ENCODE measurements at places on chromosomes 12 and 14. TPM values are rescaled to one million over a fixed set of nuclear protein-coding genes. Genes with fewer than 3 reads are reported as not detected.

FERMT2 gene
- 50.3 TPM for total RNA-seq

PLEKHD1 gene
- total RNA-seq = 0.10 TPM

GRCh38 chr12:41527534-41528116, 339.5 kb downstream of the PDZRN4 start:
- no peaks in the 10 kb centered on the region for H3K27me3 ChIP-seq
- no peak overlapping the region for H3K4me3 ChIP-seq
- no peaks in the 10 kb centered on the region for H3K4me1 ChIP-seq
- H3K27ac ChIP-seq = no peak overlapping the region

SLC4A8 gene
- not detected for total RNA-seq

SSPN gene
- total RNA-seq = 65.7 TPM

DNA sequence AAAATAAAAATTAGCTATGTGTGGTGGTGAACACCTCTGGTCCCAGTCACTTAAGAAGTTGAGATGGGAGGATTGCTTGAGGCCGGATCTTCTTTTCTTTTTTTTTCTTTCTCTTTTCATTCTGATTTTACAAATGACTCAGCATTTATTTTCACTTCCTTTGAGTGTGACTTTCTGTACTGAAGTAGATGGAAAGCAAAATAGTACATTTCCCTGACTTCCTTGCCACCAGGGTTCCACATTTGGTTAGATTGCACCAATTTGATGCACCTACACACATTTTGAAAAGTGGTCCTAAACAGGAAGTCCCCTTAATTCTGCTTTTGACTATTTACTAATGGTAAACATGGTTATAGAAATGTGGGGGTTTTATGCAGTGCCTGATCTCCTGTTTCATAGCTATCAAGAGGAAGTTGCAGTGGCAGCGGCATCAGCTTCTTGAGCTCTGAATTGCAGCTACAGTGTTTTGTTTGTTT, 13.0 kb upstream of the LEMD3 start:
- no peaks in the 10 kb centered on the region for H3K36me3 ChIP-seq
- H3K4me1 ChIP-seq = no peaks in the 10 kb centered on the region
- no peak overlapping the region for H3K4me3 ChIP-seq
- DNase-seq = no peak
- no peak overlapping the region for H3K27ac ChIP-seq

TMEM119 gene
- not detected for total RNA-seq

TAS2R13 gene
- 3.8 TPM for total RNA-seq

DNA sequence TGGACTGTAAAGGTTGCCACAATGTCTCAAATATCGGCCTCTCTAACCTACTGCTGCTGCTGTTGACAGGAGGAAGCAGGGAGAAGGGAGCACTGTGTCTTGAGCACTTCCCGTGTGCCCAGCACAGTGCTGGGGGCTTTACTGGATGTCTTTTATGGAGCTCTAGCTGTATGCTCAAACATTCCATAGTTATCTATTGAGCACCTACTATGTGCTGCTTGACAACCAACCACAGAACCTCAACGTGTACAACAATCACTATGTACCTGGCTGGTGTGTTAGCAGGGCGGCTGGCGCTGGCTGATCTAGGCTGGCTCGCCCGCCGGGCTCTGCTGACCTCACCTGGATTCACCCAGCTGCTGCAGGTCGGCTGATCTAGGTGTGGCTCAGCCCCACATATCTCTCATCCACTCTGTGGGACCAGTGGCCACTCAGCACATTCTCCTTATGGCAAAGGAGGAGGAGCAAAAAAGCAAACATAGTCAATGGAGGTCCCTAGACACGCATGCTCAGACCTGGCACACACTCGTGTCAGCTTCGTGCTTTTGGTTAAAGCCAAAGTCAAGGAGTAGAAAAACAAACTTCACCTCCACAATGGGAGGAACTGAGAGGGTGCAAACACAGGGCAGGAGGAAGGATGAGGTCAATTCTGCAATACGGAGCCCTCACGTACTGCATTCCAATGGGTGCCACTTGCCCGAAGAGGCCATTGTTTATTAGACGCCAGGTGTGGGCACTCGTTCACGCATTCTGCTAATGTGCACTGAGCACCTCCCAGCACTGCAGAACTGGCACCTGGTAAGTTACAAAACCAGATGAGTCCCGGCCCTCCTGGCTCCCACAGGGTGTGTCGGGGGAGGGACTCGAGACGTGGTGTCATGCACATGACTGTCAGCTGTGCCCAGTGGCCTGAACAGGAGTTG, 147.2 kb downstream of the SCARB1 start:
- no peaks in the 10 kb centered on the region for H3K36me3 ChIP-seq
- no peak overlapping the region for H3K4me3 ChIP-seq
- H3K27me3 ChIP-seq = no peaks in the 10 kb centered on the region
- peaks cover 18% of the 10 kb centered on the region for H3K4me1 ChIP-seq
- no peak for DNase-seq

GRCh38 chr14:77128414-77128891, 13.1 kb downstream of the ZDHHC22 start:
- H3K36me3 ChIP-seq = no peaks in the 10 kb centered on the region
- DNase-seq = no peak
- no peak overlapping the region for H3K27ac ChIP-seq

DNA sequence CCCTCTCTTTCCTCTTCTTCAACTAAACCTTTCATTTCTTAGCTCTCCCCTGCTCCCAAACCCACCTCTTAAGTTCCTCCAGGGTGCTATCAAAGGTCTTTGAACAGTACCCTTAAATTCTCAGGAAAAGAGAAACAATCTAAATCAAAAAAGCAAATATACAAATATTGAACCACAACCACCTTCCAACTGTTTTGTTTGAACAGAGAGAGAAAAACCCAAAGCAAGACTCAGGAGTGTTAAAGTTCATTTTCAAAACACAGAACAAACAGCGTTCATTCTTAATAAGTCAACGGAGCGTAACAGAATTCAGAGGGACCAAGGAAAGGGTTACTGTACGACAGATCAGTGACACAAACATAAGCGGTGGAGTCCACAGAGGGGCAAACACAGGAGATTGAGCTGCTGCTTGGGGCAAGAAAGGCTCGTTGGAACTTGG, 73.3 kb downstream of the NDUFA12 start:
- no peaks in the 10 kb centered on the region for H3K36me3 ChIP-seq
- no peak overlapping the region for H3K4me3 ChIP-seq
- H3K27ac ChIP-seq = no peak overlapping the region
- DNase-seq = no peak
- no peaks in the 10 kb centered on the region for H3K27me3 ChIP-seq
- no peaks in the 10 kb centered on the region for H3K4me1 ChIP-seq

DNA sequence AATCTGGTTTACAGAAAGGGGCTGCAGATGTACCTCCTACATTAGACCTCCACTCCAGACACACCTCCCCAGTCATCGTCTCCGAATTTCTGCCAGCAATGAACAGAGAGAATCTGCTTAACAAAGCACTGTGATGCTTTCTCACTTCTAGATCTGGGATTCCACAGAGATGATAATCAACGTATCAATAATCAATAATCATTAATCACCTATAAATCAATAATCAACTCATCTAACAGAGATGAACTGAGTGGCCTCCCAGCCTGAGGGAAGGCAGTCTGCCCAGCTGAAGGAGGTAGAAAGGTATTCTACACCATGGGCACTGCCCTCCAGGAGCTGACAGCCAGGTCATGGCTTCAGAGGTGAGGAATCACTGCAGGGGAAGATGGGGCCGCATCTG, 183.2 kb downstream of the TMEM132D start:
- no peak overlapping the region for H3K4me3 ChIP-seq
- no peak for DNase-seq
- no peaks in the 10 kb centered on the region for H3K36me3 ChIP-seq
- H3K4me1 ChIP-seq = no peaks in the 10 kb centered on the region
- H3K27me3 ChIP-seq = no peaks in the 10 kb centered on the region
- no peak overlapping the region for H3K27ac ChIP-seq

KCNJ8 gene
- 11.1 TPM for total RNA-seq

GRCh38 chr12:67469666-67470065, 178.9 kb upstream of the DYRK2 start:
- no peak for DNase-seq
- H3K4me3 ChIP-seq = no peak overlapping the region
- no peak overlapping the region for H3K27ac ChIP-seq
- no peaks in the 10 kb centered on the region for H3K36me3 ChIP-seq
- peaks cover 18% of the 10 kb centered on the region for H3K4me1 ChIP-seq
- no peaks in the 10 kb centered on the region for H3K27me3 ChIP-seq

- H3K4me1 ChIP-seq = peaks cover 4% of the 10 kb centered on the region
- no peak overlapping the region for H3K27ac ChIP-seq
- H3K4me3 ChIP-seq = no peak overlapping the region
- no peaks in the 10 kb centered on the region for H3K36me3 ChIP-seq
- DNase-seq = no peak
- H3K27me3 ChIP-seq = no peaks in the 10 kb centered on the region
Measured at GRCh38 chr14:102203382-102203781, 63.7 kb downstream of the WDR20 start.

DNA sequence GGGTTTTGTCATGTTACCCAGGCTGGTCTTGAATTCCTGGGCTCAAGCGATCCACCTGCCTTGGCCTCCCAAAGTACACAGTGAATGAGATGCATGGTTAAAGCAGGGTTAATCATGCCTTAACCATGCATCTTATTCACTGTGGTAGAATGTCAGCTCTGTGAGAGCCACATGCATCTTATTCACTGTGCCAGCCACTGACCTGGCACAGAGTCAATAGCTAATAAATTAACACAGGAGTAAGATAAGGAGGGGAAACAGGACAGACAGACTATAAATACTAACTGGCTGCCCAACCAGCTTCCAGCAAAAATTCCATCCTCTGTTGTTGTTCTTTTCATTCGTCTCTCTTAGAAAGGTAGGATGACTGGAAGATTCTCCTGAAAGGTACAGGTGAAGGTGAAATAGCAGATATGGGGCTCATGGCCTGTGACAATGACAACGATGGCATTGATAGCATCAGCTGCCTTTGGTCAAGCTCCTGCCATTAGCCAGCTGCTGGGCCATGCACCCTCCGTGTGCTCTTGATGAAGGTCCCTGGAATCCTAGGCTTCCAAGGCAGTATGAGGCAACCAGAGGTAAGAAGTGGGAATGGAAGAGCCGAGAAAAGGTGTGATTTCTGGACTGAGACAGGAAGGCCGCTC, 76.6 kb downstream of the ZNF664 start:
- no peak overlapping the region for H3K4me3 ChIP-seq
- no peaks in the 10 kb centered on the region for H3K27me3 ChIP-seq
- DNase-seq = no peak
- no peaks in the 10 kb centered on the region for H3K36me3 ChIP-seq
- no peak overlapping the region for H3K27ac ChIP-seq

GRCh38 chr14:38174711-38175110, 33.0 kb upstream of the SSTR1 start:
- H3K4me1 ChIP-seq = no peaks in the 10 kb centered on the region
- no peaks in the 10 kb centered on the region for H3K27me3 ChIP-seq
- DNase-seq = no peak
- H3K27ac ChIP-seq = no peak overlapping the region
- H3K4me3 ChIP-seq = no peak overlapping the region

DNA sequence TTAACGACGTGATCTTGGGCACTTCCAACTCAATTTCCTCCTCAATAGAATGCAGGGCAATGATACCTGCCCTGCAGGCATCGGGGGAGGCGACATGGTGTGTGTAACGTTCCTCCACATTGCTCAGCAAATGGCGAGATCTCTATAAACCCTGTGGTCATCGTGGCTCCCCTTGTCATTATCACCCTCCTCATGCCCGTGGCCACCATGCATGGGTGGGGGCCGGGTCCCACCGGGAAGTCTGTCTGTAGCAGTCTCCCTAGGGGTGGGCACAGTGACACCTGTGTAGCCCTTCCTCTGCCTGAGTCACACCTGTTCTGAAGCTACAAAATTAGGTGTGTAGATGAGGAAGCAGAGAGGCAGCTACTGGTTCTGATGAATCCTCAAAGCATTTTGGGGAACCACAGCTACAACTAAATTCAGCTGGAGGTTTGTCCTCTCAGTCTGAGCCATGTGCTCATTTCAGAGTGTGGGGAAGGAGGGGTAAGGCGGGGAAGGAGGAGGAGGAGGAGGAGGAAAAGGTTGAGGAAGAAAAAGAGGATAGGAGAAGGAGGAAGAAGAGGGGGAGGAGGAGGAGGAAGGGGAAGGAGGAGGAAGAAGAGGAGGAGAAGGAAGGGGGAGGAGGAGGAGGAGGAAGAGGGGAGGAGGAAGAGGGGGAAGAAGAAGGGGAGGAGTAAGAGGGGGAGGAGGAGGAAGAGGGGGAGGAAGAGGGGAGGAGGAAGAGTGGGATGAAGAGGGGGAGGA, 11.0 kb upstream of the CACNA2D4 start:
- no peak for DNase-seq
- no peaks in the 10 kb centered on the region for H3K27me3 ChIP-seq
- H3K4me1 ChIP-seq = peaks cover 27% of the 10 kb centered on the region
- H3K36me3 ChIP-seq = no peaks in the 10 kb centered on the region
- H3K27ac ChIP-seq = no peak overlapping the region
- no peak overlapping the region for H3K4me3 ChIP-seq

DDX11 gene
- 29.8 TPM for total RNA-seq

GRCh38 chr14:88063811-88064210, 58.9 kb downstream of the GPR65 start:
- no peak for DNase-seq
- no peaks in the 10 kb centered on the region for H3K27me3 ChIP-seq
- H3K27ac ChIP-seq = no peak overlapping the region
- H3K4me1 ChIP-seq = no peaks in the 10 kb centered on the region
- H3K36me3 ChIP-seq = no peaks in the 10 kb centered on the region

CFAP54 gene
- not detected for total RNA-seq

SCN8A gene
- total RNA-seq = not detected

DNA sequence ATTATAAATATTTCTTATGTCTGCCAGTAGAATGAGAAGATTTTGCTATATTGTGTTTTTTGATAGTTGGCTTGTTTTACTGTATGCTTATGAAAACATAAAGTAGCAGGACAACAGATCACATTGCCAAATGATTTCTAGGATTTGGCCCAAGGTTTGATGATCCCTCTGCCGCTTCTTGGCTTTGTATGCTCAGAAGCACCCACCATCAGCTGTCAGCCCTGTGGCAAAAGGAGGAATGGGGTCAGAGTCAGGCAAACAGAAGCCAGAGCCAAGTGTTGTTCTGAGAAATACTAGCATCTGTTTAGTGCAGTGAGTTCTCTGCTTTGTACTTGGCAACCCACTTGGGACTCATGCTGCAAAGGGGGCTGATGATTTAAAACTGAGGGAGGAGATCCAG, 152.2 kb downstream of the PDE3A start:
- no peaks in the 10 kb centered on the region for H3K27me3 ChIP-seq
- no peak overlapping the region for H3K27ac ChIP-seq
- H3K4me3 ChIP-seq = no peak overlapping the region
